Prostate gland (tissue), 2 donors: ENCODE measurements at places on chromosomes 3 and 15. TPM values are rescaled to one million over a fixed set of nuclear protein-coding genes. Genes with fewer than 3 reads are reported as not detected.

DNA sequence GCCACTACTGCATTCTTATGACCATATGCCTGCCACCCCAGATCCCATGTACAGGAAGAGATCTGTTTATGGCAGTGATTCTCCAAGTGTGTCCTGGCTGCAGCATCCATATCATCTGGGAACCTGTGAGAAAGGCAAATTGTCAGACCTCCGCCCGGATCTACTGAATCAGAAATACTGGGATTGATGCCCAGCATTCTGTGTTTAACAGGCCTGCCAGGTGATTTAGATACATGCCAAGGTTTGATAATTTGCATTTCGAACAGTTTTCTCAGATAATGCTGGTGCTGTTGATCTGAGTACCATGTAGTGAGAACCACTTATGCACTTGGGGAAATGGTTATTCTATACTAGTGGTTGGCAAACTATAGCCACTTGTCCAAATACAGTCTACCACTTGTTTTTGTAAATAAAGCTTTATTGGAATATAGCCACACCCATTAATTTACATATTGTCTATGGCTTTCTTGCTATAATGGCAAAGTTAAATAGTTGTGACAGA lies 165.4 kb downstream of the SSR3 start:
- no peak overlapping the region for H3K27ac ChIP-seq
- H3K36me3 ChIP-seq: no peaks in the 10 kb centered on the region

DNA sequence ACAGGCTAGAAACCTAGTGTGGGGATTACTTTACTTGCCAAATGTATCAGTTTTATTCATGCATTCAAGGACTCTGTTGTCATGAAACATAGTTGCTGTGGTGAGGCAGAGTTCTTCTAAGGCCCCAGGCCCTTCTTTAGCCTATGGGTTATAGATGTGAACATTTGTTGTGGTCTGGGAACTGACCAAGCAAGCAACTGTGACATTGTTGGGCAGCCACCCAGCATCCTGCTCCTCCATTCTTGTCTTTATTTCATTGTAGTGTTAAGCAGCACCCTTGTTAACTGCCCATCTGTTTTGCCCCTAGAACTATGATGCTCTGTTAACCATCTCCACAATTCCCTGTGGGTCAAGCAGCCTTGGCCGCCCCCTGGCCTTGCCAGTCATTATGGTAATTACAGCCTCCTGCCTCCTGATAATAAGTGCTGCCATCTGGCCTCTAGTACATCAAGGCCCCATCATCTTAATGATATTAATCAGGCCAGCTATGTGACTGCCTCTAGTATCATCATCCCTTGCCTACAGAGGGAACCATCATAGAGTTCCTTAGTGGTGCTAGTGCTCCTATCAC lies 12.2 kb upstream of the IFT57 start:
- no peaks in the 10 kb centered on the region for H3K27me3 ChIP-seq
- no peak for DNase-seq
- H3K27ac ChIP-seq: no peak overlapping the region

DNA sequence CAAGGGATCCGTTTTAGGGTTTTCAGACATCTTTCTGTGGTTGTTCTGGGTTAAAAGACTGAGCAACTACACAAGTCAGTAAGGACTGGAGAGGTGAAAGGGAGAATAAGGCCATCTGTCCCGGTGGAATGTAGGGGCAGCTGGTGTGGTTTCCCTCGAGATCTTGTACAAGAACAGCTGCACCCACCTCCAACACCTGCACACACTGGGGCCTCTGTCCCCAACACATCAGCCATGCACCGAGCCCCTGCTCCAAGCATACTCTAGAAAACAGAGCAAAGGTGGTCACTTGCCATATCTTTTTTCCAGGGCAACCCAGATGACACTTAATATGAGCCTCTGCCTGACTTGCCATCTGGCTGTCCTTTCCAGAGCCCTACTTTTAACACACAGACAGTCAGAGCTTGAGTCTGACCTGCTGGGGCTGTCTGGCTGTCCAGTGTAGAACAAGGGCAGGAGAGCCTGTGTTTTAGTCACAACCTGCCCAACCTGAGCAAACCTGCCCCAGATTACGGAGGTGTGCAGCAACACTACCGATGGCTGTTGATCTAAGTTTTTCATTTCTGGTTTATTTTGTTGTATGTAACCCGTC lies 12.2 kb downstream of the MAN2A2 start:
- peaks cover 34% of the 10 kb centered on the region for H3K36me3 ChIP-seq
- H3K4me1 ChIP-seq: no peaks in the 10 kb centered on the region
- no peaks in the 10 kb centered on the region for H3K27me3 ChIP-seq
- no peak overlapping the region for H3K4me3 ChIP-seq
- DNase-seq: no peak

GRCh38 chr15:101115393-101115785 lies 136.5 kb downstream of the CHSY1 start:
- no peaks in the 10 kb centered on the region for H3K4me1 ChIP-seq
- no peaks in the 10 kb centered on the region for H3K36me3 ChIP-seq
- H3K4me3 ChIP-seq: no peak overlapping the region
- DNase-seq: no peak
- no peak overlapping the region for H3K27ac ChIP-seq
- H3K27me3 ChIP-seq: no peaks in the 10 kb centered on the region

DNA sequence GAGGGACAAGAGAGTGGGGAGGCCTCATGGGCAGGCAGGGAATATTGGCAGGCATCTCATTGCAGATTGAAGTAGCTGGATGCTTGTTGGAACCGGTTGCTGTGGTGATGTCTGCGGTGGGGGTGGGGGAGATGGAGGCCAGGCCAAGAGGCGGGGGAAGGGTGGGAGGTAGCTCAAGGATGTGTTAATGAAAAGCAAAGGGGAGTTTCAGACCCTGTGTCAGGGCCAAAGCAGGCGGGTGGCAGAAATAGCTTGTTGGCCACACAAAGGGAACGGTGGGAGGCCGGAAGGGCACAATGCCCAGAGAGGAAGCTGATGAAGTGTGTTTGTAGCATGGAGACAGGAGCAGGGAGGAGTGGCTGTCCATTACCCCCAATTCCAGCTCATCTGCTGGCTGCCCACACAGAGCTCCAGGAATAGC lies 28.0 kb downstream of the CCDC33 start:
- H3K4me1 ChIP-seq: no peaks in the 10 kb centered on the region
- no peaks in the 10 kb centered on the region for H3K36me3 ChIP-seq
- no peak overlapping the region for H3K4me3 ChIP-seq
- H3K27me3 ChIP-seq: no peaks in the 10 kb centered on the region

DNA sequence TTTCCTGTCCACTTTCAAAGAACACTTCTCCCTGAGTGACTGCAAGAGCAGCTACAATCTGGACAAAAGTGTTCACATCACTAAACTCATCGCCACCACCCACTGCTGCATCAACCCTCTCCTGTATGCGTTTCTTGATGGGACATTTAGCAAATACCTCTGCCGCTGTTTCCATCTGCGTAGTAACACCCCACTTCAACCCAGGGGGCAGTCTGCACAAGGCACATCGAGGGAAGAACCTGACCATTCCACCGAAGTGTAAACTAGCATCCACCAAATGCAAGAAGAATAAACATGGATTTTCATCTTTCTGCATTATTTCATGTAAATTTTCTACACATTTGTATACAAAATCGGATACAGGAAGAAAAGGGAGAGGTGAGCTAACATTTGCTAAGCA lies 1.8 kb downstream of the CCRL2 start:
- no peak overlapping the region for H3K4me3 ChIP-seq
- no peak overlapping the region for H3K27ac ChIP-seq
- H3K36me3 ChIP-seq: no peaks in the 10 kb centered on the region
- DNase-seq: no peak

- H3K36me3 ChIP-seq: no peaks in the 10 kb centered on the region
- no peaks in the 10 kb centered on the region for H3K4me1 ChIP-seq
- H3K27me3 ChIP-seq: no peaks in the 10 kb centered on the region
- H3K27ac ChIP-seq: no peak overlapping the region
- no peak overlapping the region for H3K4me3 ChIP-seq
These were observed 248.4 kb downstream of the ZNF385D start for GRCh38 chr3:21502656-21503055.

GRCh38 chr3:189975391-189975990 lies 145.2 kb downstream of the P3H2 start:
- no peaks in the 10 kb centered on the region for H3K36me3 ChIP-seq
- peak overlapping the region; percentile 36 for H3K27ac ChIP-seq
- H3K4me1 ChIP-seq: no peaks in the 10 kb centered on the region
- no peaks in the 10 kb centered on the region for H3K27me3 ChIP-seq

DNA sequence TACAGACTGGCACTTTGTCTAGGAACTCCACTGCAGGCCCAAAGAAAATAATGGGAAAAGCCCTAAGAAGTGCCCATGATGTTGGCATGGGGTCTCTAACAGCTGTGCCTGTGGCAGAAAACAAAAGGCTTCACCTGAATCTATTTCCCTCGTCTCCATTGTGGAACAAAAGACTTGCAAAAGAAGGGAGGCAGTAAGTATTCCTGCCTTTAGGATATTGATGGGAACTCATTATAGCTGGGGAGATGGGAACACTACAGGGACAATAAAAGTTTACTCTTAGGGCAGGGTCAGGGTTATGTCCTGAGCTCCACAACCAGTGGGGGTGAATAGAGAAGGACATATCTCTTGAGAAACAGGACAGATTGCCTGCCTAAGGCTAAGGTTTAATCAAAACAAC lies 930.6 kb upstream of the EPHA6 start:
- DNase-seq: no peak
- H3K4me3 ChIP-seq: no peak overlapping the region
- no peaks in the 10 kb centered on the region for H3K27me3 ChIP-seq
- H3K36me3 ChIP-seq: no peaks in the 10 kb centered on the region

DNA sequence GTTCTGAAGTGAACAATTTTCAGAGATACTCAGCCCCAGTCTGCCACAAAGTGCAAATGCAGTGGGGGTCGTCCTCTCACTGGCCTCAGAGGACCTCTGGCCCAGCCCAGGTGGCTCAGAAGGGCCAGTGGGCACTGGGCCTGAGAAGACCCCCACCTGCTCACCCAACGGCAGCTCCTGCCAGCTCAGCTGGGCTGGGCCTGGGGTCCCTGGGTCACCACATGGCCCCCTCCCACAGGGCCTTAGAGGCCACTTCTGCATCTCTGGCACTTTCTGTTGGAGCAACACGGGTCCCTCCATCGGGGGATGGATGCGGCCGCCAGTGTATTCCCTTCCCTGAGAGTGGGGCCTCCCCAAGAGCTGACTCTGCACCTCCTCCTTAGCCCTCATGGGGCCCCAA lies 262.7 kb upstream of the KCNH8 start:
- H3K36me3 ChIP-seq: no peaks in the 10 kb centered on the region
- no peaks in the 10 kb centered on the region for H3K4me1 ChIP-seq

DNA sequence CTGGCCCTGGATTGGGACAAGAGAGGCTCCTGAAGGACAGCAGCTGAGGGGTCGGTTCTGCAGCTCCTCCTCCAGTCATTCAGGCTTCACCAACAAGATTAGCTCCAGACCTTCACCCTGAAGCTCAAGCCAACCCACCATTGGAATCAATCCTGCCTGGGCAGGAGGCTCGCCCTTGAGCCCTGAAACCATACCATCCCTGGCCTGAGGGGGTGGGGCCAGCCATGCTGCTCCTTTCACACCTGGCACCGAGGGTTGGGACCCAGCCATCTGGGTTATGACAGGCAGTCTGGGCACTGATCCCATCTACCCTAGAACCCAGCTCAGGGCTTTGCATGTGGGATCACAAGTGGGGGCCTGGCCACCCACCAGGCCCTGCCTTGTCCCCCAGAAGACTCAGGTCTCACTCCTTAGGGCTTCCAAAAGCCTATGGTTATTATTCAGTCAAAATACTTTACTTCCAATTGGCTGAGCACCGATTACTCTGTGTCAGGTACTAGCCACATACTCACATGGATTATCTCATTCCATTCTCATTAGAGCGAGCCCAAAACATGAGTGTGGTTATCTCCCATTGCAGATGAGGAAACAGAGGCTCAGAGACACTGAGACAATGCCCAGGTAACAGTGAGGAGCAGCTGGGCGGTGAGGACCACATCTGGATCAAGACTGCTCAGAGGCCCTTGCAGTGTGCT lies 3.1 kb downstream of the ABHD14B start:
- H3K4me3 ChIP-seq: no peak overlapping the region
- no peak overlapping the region for H3K27ac ChIP-seq
- no peaks in the 10 kb centered on the region for H3K36me3 ChIP-seq
- H3K4me1 ChIP-seq: peaks cover 22% of the 10 kb centered on the region

- DNase-seq: no peak
- H3K27me3 ChIP-seq: no peaks in the 10 kb centered on the region
- H3K4me1 ChIP-seq: peaks cover 7% of the 10 kb centered on the region
- H3K27ac ChIP-seq: no peak overlapping the region
These were observed 9.4 kb downstream of the SPTBN5 start for GRCh38 chr15:41884458-41884857.

DNA sequence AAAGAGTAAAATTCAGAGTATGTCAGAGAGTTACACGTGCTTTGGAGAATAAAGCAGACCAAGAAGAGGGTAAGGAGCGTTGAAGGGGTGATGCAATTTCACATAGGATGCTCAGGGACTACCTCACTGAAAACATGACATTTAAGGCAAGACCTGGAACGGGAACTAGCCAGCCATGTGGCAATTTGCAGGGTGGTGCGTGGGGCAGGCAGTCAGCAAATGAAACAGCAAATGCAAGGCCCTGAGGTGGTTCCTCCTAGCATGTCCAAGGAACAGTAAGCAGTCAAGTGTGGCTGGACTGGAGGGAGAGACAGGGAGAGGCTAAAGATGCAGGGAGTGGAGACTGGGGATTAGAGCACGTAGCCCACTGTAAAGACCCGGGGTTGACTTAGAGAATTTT lies 146.1 kb upstream of the LPP start:
- no peaks in the 10 kb centered on the region for H3K27me3 ChIP-seq
- H3K36me3 ChIP-seq: no peaks in the 10 kb centered on the region
- DNase-seq: no peak
- H3K27ac ChIP-seq: no peak overlapping the region

GRCh38 chr15:67335534-67336222 lies 81.1 kb downstream of the IQCH start:
- no peak overlapping the region for H3K27ac ChIP-seq
- DNase-seq: no peak
- no peak overlapping the region for H3K4me3 ChIP-seq

GRCh38 chr3:138987181-138987580 lies 18.9 kb downstream of the PRR23A start:
- no peaks in the 10 kb centered on the region for H3K36me3 ChIP-seq
- no peak for DNase-seq
- H3K27ac ChIP-seq: no peak overlapping the region
- no peak overlapping the region for H3K4me3 ChIP-seq
- H3K4me1 ChIP-seq: no peaks in the 10 kb centered on the region
- H3K27me3 ChIP-seq: no peaks in the 10 kb centered on the region

- no peaks in the 10 kb centered on the region for H3K27me3 ChIP-seq
- H3K4me3 ChIP-seq: peak within 1 kb of the TSS; percentile 24
- peak within 1 kb of the TSS; percentile 32 for H3K27ac ChIP-seq
- H3K4me1 ChIP-seq: no peaks in the 10 kb centered on the region
- peak; percentile 81 for DNase-seq
- no peaks in the 10 kb centered on the region for H3K36me3 ChIP-seq
These were observed at the start of gene PAK6 for GRCh38 chr15:40238532-40239403. Gene PAK6, plus strand, starts transcription at chr15:40239063. Its CDS starts 25,723 bp downstream, at chr15:40264786.

ZDHHC23 gene
- 10.1 TPM for total RNA-seq

C3orf20 gene
- 0.28 TPM for total RNA-seq

MGLL gene
- 31.8 TPM for total RNA-seq

TMEM39A gene
- total RNA-seq: 72.0 TPM

FANCD2OS gene
- total RNA-seq: 2.3 TPM

SYNM gene
- total RNA-seq: 181 TPM

ADIPOQ gene
- not detected for total RNA-seq

MORC1 gene
- total RNA-seq: not detected

GOLGA6A gene
- total RNA-seq: 4.4 TPM
